SK-N-SH (cell line): ENCODE measurements at places on chromosomes 3 and 15. TPM values are rescaled to one million over a fixed set of nuclear protein-coding genes. Genes with fewer than 3 reads are reported as not detected.

Gene U2SURP
- polyA plus RNA-seq = 10.9 and 14.8 TPM in 2 replicates

DNA sequence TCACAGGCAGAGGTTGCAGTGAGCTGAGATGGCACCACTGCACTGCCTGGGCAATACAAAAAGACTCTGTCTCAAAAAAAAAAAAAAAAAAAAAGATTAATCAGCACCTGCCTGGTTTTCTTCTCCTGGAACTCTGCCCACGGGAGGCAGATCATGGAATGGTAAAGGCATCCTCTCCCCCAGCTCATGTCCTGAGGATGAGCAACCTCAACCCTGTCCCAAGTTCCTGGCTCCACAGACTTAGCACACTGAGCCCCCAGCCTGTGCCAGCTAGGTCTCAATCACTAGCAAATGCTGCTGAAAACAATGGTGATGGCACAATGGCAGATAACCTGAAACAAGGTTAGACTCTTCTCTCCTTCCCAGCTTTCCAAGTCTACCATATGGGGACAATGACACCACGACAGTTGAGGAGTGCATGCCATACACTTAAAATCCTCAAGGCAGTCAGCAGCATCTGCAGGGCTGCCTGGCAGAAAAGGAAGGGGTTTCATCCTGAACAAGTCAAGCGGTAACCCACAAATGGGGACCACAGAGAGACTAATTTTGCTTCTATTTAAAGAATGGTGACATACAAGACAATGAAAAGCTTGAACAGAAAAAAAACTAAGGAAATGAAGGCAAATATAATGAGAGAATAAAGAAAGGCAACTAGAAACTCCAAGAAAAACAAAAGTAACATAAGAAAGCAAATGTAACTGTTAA is 4.8 kb downstream of the CLN6 start:
- peaks cover 12% of the 10 kb centered on the region; the same call in 1 of the 2 replicates for H3K4me1 ChIP-seq
- peak; percentile 15 for DNase-seq
- no peak overlapping the region for H3K4me3 ChIP-seq
- H3K27ac ChIP-seq = no peak overlapping the region

Gene MYRIP
- polyA plus RNA-seq = 1.1 and 1.2 TPM in 2 replicates

Gene KNG1
- polyA plus RNA-seq = not detected in 2 replicates

DNA sequence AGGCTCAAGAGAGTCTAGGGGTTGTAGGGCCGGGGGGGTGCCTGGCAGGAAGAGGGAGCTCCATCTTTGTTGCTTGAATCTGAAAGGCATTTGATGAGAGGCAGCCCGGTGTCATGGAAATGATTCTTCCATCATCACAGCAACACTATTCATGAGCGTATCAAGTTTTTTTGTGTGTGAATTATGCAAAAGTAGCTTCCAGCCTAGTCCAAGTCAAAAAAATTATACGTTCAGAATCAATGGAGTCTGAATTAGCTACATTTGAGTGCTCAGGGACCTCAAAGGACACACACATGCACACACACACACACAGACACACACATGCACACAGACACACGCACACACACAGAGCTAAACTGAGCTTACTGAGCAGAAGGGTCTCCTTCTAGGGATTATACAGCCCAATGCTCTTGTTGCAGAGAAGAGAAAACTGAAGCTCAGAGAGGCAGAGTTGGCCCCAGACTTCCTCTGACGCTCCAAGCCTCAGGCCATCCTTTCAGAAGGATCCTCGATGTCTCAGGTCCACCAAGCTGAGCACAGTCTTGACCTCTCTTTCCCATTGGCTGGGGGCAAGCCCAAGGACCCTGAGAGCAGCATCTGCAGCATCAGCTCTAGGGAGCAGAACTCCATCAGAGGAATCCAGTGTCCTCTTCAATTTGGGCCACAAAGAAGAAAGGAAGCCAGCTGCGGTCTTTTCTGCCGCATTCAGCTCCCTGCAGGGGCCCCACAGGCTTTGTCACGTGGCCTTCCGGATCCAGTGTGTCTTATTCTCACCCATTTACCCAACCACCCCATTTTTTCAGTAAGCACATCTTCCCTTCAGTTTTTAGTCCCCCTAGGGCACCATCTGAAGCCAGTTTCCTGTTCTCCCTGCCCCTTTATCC is 228.0 kb downstream of the UACA start:
- H3K36me3 ChIP-seq = no peaks in the 10 kb centered on the region
- H3K27me3 ChIP-seq = no peaks in the 10 kb centered on the region; the same call in none of the 2 replicates
- H3K4me3 ChIP-seq = no peak overlapping the region
- no peak for DNase-seq
- no peak overlapping the region for H3K27ac ChIP-seq

Gene MORC1
- polyA plus RNA-seq = not detected in 2 replicates

DNA sequence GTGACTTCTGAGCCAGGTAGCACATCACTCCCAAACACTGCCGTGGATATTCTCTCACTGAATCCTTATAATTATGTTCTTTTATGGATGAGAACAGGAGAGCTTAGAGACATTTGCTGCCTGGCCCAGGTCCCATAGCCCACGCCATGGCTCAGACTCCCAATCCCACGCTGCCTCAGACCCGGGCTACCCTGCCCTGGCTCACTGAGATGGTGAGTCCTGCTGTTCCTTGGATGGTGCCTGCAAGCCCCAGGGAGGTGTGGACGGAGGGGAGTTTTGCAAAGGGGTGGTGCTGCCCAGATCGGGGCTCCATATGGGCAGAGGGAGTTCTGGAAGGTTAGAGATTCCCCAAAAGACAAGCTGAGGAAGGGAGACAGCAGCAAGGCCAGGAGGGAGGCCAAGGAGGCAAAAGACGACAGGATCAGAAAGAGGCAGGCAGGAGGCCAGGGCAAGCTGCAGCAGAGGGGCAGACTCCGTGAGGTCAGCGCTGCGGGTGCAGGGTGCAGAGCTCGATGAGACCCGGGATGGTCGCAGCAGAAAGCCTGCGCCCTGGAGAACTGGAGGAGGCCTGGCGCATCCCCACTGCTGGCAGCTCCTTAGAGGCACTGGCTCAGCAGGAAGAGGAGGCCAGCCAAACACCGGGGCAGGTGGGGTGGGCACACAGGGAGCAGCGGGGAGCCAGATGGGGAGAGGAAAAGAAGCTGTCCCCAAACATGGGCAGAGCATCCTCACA is 95.7 kb upstream of the ALDH1A3 start:
- DNase-seq = no peak
- no peaks in the 10 kb centered on the region for H3K36me3 ChIP-seq
- no peaks in the 10 kb centered on the region for H3K4me1 ChIP-seq
- H3K4me3 ChIP-seq = no peak overlapping the region

DNA sequence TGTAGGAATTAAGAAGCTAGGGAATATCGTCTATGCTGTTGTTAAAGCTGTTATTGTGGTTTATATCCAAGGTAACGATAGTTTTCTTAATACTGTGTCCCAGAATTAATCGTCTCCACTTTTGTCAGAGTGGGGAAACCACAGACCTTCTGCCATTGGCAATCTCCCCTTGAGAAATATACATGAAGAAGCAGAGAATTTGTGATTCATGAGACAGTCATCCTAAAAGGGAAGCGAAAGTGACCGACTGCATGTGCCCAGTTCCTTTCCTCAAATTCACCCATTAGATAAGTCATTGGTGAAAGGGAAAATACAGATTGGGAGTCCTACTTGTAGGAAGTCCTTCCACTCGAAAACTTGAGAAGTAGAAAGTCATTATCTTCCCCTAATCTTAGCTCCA is 26.6 kb downstream of the DIPK2A start:
- H3K36me3 ChIP-seq = no peaks in the 10 kb centered on the region
- no peak overlapping the region for H3K27ac ChIP-seq
- no peaks in the 10 kb centered on the region for H3K4me1 ChIP-seq
- no peak overlapping the region for H3K4me3 ChIP-seq

Gene ARID3B
- polyA plus RNA-seq = 3.0 and 3.7 TPM in 2 replicates

DNA sequence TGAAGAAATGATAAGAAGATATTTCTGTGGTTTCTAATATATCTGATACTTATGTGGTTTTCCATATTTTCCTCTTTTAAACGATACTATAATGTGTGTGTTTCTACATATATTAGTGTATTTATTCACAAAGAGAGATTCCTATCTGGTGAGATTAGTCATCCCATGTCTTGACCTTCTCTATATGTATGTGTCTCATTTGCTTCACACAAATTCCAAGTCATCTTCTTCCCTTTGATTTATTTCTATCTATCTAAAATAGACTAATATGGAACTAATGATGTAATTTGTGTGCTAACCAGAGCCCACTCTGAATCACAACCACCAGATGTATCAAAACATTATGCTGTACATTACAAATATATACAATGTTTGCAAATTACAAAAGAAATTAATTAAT is 154.7 kb upstream of the KCNMB2 start:
- H3K27ac ChIP-seq = peak overlapping the region; percentile 84
- peaks cover 28% of the 10 kb centered on the region for H3K4me1 ChIP-seq
- no peak overlapping the region for H3K4me3 ChIP-seq
- H3K36me3 ChIP-seq = no peaks in the 10 kb centered on the region
- H3K27me3 ChIP-seq = no peaks in the 10 kb centered on the region
